ENCODE measurements at places on chromosomes 3 and 15.

DNA sequence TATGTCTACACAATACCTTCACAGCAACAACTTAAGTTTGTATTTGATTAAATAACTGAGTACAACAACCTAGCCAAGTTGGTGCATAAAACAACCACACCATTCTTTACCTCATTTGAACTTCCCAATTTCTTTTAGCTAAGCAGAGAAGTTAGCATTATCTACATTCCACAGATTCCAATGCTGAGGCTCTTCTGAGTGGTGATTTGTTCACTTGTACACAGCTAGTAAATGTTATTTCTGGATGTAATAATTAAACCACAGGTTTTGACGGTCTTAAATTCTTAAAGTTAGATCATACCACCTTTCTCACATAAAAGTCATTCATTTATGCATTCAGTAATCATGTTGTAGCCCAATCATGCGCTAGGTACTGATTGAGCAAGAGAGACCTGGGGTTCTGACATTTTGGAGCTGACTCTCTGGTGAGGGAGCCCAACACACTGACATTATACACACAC is 102.5 kb downstream of the SST start:
- DNase-seq = no peak

GRCh38 chr3:107082527-107082926 is 294.7 kb upstream of the CCDC54 start:
- DNase-seq = no peak

DNA sequence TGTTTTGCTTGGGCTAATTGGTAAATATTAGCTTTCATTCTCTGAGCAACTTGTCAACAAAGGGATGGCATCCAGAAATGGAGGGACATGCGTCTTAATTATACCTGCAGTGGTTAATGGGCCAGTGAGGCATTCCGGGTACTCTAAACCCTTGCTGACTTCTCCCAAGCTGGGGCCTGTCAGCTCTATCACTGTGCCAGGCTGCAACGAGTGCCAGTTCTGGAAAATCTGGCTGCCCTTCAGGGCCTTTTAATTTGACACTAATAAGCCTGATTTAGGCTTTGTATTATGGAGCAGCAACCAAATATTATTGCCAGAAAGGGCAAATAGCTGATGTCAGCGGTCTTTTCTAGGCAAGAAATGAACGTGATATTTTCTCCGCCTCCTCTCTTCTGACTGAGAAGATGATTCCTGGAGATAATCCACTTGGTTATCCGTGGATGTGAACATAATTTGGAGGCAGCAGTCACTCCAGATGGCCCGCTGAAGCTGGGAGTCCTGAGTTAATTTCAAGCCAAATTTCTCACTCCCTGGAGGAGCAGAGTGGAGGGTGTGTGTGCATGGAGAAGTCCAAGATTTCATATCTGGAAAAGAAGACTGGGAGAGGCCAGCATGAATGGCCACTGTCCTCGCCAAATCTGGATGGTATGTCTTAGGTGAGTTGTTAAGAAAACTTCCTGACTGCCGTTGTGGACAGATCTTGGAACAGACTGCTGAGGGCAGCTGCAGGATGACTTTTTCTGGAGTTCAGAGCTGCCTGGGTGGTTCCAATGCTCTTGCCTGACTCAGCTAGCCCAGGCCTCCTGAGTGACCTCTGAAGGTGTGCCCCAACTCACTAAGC is 44.4 kb upstream of the PSMD6 start:
- DNase-seq = no peak

- no peak for DNase-seq
Observed at GRCh38 chr15:46091860-46092450, 457.1 kb downstream of the SQOR start.

GRCh38 chr15:68470976-68471375 is 39.0 kb upstream of the ITGA11 start:
- DNase-seq = no peak

DNA sequence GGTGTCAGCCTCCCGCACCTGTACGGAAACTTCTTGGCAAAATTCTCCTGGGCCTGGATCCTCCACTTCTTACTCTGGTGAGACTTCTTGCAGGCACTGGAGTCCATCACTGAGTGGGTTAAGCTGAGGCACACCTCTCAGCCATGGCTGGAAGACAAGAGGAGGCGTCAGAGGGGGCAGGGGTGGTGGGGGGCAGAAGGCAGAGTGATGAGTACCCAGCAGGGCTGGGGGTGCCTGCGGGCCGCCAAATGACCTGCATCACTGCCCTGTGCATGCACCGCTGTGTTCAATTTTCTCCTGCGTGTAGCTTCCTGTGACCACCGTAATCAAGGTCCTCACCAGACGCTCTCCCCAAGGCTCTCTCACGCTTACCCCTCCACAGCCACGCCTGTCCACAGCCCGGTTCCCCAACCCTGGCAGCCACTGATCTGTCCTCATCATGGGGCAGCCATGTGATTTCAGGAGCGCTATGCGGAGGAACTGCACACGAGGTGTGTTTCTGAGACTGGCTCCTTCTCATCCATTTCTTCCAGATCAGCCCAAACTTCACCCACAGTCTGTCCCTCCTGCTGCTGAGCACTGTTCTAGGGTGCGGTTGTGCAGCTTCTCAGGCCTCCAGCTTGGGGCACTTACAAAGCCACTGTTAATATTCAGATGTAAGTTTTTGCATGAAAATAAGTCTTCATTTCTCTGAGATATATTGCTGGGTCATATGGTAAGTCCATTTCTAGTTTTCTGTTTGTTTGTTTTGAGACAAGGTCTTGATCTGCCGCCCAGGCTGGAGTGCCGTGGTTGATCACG is 5.2 kb downstream of the C3orf22 start:
- DNase-seq = no peak

GRCh38 chr15:90583471-90584252 is 53.9 kb downstream of the CRTC3 start:
- DNase-seq = no peak

GRCh38 chr3:33808559-33808958 is 10.1 kb downstream of the PDCD6IP start:
- no peak for DNase-seq

- DNase-seq = no peak
Observed at GRCh38 chr15:69578787-69579583, 126.4 kb downstream of the RPLP1 start.

GRCh38 chr3:184907681-184908649 is 96.0 kb downstream of the VPS8 start:
- no peak for DNase-seq

GRCh38 chr15:47756872-47757271 is 39.6 kb downstream of the SEMA6D start:
- DNase-seq = no peak

GRCh38 chr3:178562947-178563232 is 26.7 kb downstream of the KCNMB2 start:
- DNase-seq = no peak

GRCh38 chr3:73658227-73658626 is 33.5 kb upstream of the PDZRN3 start:
- no peak for DNase-seq

DNA sequence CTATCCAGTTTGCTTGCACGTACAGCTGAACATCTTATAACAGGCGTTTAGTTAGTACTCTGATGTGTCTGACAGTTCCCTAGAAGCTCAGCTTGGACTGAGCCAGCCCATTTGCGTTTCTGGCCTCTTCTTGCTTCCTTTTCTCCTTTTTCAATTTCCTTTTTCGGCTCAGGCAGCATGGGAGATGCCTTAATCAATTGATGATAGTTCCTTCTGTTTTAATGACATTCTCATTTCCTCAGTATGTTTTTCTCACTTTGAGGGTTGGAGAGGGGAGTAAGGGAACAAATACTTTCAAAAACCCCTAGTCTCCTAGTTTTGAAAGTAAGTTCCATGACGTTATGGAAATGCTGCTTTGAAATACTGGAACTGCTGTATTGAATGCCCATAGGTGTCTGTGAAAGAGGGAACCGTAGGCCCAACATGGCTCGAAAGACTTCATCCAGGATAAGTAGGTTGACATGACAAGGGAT is 18.9 kb downstream of the IL1RAP start:
- DNase-seq = no peak

DNA sequence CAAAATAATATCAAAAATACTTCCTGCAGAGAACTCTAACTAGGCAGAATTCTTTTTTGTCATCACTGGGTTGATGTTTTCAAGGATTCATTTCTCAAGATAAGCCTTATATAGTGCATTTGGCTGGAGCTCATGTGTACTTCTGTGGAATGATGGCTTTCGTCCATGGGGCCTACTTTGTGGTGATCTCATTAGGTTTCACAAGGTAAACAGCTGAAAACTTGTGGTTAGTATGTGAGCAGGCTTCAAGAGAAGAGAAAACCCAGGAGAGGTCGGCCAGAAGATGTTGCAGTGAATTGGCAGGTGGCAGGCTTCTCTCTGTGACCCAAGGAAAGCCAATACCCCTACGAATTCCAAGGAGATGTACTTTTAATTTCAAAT is 121.4 kb upstream of the PHLDB2 start:
- no peak for DNase-seq

GRCh38 chr15:75368689-75369239 is 357 bp upstream of the MAN2C1 start:
- DNase-seq = no peak

DNA sequence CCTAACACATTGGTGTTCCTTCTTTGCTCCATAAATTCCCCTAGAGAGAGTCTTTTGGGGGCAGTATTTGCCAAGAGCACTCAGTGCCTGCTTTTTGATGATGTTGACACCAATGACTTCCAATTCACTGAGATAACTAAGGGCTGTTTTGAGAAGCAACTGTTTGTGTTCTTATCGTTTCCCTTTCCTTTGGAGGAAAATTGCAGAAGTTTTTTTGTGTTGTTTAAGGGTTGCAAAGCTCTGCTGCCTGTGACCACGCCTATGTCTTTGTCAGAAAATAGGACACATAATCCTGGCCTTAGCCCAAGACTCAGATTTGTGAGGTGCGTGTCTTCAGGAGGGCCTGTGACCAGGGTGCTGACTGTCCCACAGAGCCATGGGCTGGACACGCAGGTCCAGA is 99.6 kb downstream of the FAM43A start:
- no peak for DNase-seq

- DNase-seq = no peak
Observed at GRCh38 chr3:139227165-139227564, 116.7 kb upstream of the MRPS22 start.

- DNase-seq = no peak
Observed at GRCh38 chr15:73333001-73333400, 35.8 kb downstream of the HCN4 start.

DNA sequence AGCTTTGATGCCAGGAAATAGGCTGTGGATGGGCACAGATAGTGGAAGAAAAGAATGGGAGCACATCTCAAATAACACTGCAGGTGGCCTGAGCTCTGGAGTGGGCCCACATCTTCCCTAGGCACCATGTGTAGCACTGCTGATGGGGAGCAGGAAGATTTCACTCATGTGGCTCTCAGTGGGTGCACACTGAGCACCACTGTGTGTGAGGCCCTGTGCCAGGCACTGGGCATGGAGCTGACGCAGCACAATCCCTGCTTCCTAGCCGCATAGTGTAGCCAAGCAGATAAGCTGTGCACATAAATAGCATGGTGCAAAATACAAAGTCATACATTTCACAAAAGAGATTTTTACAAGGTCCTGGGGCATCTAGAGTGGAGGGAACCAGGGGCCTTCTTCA is 101.6 kb downstream of the MOBP start:
- DNase-seq = no peak

- DNase-seq = peak; percentile 34
Observed at GRCh38 chr3:176872771-176873209, 324.5 kb downstream of the TBL1XR1 start.

- DNase-seq = peak; percentile 30
Observed at GRCh38 chr3:45946307-45946706, 3.0 kb downstream of the CXCR6 start.

GRCh38 chr15:46450810-46451182 is 816.0 kb downstream of the SQOR start:
- DNase-seq = no peak

DNA sequence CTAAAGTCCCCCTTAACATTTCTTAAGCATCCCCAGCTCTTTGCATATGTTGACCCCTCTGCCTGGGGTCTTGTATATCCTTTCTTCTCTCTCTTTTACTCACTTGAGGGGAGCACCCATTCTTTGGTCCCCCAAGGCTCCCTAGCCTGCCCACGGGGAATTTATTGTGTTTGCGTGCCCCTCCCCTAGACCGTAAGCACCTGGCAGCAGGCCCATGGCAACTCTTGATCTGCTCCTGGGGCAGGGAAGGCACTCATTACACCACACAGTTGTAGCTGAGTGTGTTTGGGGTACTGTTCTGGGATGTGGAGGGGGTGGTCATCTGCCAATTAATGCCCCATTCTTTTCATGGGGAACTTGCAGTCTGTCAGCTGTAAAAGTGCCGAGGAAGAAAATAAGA is 27.3 kb upstream of the SMAD6 start:
- no peak for DNase-seq

DNA sequence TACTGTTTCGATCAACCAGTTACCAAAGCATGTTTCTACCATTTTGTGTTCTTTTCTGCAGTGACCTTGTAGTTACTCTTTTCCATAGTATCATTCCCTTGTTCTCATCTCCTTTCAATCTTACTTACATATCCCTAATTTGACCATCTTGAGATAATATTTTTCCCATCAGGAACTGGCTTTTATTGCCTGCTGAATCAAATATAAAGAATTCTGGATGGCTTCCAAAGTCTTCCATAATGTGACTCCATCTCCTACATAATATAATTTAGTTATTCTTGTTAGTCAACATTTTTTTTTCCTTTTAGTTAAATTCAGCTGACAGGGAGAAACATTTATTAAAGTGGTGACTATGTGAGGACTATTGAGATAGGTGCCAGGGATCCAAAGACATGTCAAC is 7.0 kb downstream of the USP8 start:
- DNase-seq = no peak

DNA sequence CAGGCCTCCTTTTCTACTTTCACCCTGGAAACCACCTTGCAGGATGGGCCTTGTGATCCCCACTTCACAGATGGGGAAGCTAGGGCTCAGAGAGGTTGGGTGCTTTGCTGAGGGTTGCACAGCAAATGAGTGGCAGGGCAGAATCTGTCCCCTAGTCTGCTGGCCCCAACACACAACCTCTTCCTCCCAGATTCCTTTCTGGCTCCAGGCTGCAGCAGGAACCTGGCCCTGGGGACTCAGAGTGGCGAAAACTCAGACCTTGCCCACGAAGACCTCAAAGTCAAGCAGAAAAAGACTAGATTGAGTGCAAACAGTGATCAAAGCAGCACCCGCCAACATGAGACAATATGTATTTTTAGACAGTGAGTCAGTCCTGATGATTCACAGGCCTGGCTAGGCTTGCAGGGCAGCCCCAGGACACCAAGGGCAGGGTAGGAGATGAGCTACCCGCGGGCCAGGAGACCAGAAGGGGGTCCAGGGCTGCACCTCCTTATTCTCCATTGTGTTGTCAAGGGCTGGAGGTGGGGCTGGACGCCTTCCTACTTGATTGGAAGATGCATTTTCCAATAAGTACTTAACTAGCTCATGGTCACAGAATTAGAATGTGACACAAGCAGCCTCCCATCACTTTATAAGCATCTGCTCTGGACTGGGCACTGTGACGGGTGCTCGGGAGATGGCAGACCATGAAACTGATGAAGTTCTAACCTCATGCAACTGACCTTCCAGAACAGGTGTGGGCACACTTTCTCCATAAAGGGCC is 23.9 kb downstream of the GOLGA6L2 start:
- no peak for DNase-seq
